ENCODE measurements at places on chromosomes 2 and 18.

DNA sequence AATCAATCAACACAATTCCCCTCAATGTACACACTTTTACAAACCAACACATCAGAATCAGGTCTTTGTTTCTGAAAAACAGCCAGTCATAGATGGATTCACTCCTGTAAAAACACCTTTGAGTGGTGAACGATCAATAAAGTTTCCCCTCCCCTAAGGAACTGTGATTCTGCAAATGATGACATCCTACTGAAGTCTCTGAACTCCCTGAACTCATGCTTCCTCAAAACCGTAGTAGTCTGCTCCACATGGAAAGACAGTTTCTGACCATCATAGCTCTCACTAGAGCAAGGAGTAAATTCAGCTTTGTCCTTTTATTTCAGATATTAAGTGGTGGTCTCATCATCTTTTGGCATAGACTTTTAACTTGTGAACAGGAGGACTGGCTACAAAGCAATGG is 43.5 kb upstream of the ACTR3 start:
- DNase-seq = no peak

- no peak for DNase-seq
Observed at GRCh38 chr2:209726311-209726710, 45.3 kb upstream of the UNC80 start.

- no peak for DNase-seq
Observed at GRCh38 chr18:51952844-51953243, 387.2 kb upstream of the DCC start.

DNA sequence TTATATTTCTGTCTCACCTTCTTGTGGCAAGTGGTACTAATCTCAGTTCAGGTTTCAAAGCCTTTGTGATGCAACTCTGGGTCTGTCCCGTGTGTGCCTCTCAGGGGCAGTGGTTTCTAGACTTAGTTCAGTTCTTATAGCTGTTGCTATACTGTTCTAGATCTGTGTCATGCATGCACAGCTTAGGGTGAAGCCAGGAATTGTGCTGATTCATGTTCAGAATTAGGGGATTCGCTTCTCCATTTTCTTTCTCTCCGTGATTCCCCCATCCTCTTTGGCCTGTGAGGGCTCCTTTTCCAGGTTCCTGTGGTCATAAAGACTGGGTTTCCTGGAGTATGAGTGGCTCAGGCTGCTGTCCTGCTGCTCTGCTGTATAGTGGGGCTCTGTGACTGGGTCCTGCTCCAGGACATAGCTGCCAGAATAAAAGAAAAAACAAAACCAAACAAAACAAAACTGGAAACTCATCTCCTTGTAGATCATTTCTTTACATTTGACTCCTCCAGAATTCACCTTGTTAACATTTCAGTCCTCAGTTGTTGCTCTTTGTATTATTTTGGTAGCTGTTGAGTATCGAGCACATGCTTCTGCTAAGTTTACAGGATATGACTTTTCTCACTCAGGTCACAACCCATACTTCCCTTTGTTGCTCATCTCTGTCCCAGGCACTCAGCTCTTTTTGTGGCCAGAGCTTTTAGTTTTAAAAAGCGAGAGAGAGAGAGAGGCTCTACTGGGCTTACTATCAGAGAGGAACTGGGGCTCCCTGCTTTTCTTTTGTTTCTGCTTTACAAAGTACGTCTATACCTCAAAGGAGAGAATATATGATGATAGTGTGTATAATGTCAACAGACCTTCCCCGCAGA is 34.2 kb downstream of the CERS6 start:
- DNase-seq = no peak

- peak; percentile 83 for DNase-seq
Observed at GRCh38 chr2:110770959-110771431, 38.6 kb downstream of the ACOXL start.

DNA sequence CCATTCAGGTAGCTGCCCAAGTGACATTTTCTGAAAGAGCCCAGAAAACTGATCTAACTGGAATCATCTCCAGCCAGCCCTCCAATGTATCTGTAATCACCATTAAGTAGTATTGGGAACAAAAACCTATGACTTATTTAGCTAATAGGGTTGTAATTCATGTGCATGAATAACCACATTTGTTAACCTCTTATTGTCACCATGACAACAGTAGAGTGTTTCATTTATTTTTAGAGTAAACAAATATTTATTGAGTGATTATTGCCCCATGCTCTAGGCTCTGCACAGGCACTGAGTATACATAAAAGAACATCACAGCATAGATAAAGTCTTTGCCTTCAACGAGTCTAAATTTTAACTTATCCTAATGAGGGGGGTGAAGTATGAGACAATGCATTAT is 265.4 kb upstream of the UBE2E3 start:
- DNase-seq = peak; percentile 98

DNA sequence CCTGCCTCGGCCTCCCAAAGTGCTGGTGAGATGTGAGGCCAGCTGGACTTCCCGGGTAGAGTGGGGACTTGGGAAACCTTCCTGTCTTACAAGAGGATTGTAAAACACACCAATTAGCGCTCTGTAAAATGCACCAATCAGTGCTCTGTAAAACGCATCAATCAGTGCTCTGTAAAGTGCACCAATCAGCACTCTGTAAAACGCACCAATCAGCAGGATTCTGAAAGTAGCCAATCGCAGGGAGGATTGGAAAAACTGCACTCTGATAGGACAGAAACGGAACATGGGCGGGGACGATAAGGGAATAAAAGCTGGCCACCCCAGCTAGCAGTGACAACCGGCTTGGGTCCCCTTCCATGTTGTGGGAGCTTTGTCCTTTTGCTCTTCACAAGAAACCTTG is 19.0 kb downstream of the RNF125 start:
- DNase-seq = no peak

GRCh38 chr2:98730707-98731040 is 258 bp downstream of the MGAT4A start:
- DNase-seq = no peak

Measured in NCI-H748 treated with DMSO at 0.1 percent for 48 hours (cell line).